ENCODE measurements at places on chromosomes 4 and X. TPM values are rescaled to one million over a fixed set of nuclear protein-coding genes. Genes with fewer than 3 reads are reported as not detected.

The CDS1 gene
- 0.75 TPM for total RNA-seq

The PRRG1 gene
- 7.5 TPM for total RNA-seq

The MAD2L1 gene
- total RNA-seq = 66.3 TPM

The FAM193A gene
- total RNA-seq = 9.6 TPM

The RGS12 gene
- total RNA-seq = 13.1 TPM

The FAM184B gene
- total RNA-seq = 0.07 TPM

The ANKRD50 gene
- total RNA-seq = 2.9 TPM

The DCAF4L1 gene
- 0.11 TPM for total RNA-seq

The SASH3 gene
- total RNA-seq = not detected

The GRIPAP1 gene
- total RNA-seq = 23.8 TPM

The PPP1R3F gene
- 2.8 TPM for total RNA-seq

The PFKFB1 gene
- total RNA-seq = 0.11 TPM

The PLAC8 gene
- not detected for total RNA-seq

The MSANTD1 gene
- total RNA-seq = not detected

The MAGEE2 gene
- total RNA-seq = not detected

The PRKX gene
- total RNA-seq = 27.7 TPM

The TMSB15C gene
- total RNA-seq = not detected

The CXCL1 gene
- total RNA-seq = 14.5 TPM

The LONRF3 gene
- total RNA-seq = 2.5 TPM

The GLRA2 gene
- not detected for total RNA-seq

The PDZD4 gene
- 3.6 TPM for total RNA-seq

The PNMA6A gene
- 4.6 TPM for total RNA-seq

The NSG1 gene
- total RNA-seq = 4.0 TPM

The SULT1B1 gene
- 0.02 TPM for total RNA-seq

The PF4V1 gene
- total RNA-seq = not detected

The XKRX gene
- 0.72 TPM for total RNA-seq

The C4orf17 gene
- total RNA-seq = not detected

The NUDT10 gene
- 0.51 TPM for total RNA-seq

The AKAP14 gene
- not detected for total RNA-seq

The MEPE gene
- not detected for total RNA-seq

The EDNRA gene
- total RNA-seq = 0.36 TPM

The CWH43 gene
- not detected for total RNA-seq

The UGT2A3 gene
- total RNA-seq = 0.07 TPM

The UBE2K gene
- 87.2 TPM for total RNA-seq

The CXorf49 gene
- total RNA-seq = not detected
